ENCODE measurements at places on chromosomes 12 and 14.

GRCh38 chr14:60356906-60357550, 108.0 kb downstream of the PPM1A start:
- DNase-seq = no peak

- DNase-seq = no peak
Measured at GRCh38 chr12:6341417-6342139, at the start of gene TNFRSF1A. TSS of gene TNFRSF1A (minus strand) at chr12:6342076. CDS start at chr12:6341814, 262 bp downstream.

GRCh38 chr14:92382677-92383076, 59.7 kb downstream of the SLC24A4 start:
- no peak for DNase-seq

- no peak for DNase-seq
Measured at GRCh38 chr14:60602291-60602690, 47.0 kb downstream of the SIX1 start.

DNA sequence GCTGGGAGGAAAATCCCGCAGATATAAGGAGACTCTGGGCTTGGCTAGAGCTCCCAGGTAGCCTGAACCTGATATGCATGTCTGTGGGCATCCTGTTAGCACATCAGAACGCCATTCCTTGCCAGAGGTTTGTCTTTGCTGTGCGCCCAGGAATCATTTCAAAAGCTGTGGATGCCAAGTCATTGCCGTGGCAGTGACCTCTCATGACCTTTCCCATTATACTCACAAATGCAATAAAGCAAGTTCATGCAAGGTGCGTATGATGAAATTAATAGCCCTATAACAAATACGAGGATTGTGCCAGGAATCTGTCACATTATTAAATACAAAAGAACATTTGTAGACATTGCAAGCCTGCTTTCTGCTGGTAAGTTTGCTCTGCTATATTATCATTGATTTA, 229.1 kb upstream of the PELI2 start:
- DNase-seq = no peak

DNA sequence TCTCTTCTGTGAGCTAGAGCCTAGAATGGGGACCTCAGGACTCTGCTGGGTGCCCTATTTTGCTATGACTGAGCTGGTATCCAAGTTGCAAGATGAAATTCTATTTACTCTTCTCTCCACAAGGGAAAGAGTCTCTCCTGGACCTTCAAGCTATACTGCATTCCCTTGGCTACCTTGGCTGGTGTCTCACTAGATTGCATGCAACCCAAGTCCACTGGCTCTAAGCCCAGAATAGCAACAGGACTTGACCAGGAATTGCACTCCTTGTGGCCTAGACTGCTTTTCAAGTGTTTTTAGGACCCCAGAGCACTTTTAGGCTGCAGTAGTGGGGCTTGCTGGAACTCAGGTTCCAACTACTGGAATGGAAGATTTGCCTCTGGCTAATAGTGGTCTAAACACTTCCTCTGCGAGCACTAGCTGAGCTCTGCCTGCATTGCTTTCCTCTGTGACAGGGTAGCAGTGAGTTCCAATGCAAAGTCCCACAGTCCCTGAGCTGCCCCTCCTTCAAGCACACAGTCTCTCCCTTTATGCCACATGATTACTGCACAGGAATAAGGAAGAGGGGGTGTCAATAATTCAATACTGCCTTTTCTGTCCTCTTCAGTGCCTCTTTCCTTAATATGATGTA, 1009.1 kb upstream of the FLRT2 start:
- DNase-seq = no peak

GRCh38 chr12:56062996-56063395, 17.0 kb upstream of the ERBB3 start:
- no peak for DNase-seq

GRCh38 chr12:11786638-11787365, 137.3 kb downstream of the ETV6 start:
- DNase-seq = no peak

DNA sequence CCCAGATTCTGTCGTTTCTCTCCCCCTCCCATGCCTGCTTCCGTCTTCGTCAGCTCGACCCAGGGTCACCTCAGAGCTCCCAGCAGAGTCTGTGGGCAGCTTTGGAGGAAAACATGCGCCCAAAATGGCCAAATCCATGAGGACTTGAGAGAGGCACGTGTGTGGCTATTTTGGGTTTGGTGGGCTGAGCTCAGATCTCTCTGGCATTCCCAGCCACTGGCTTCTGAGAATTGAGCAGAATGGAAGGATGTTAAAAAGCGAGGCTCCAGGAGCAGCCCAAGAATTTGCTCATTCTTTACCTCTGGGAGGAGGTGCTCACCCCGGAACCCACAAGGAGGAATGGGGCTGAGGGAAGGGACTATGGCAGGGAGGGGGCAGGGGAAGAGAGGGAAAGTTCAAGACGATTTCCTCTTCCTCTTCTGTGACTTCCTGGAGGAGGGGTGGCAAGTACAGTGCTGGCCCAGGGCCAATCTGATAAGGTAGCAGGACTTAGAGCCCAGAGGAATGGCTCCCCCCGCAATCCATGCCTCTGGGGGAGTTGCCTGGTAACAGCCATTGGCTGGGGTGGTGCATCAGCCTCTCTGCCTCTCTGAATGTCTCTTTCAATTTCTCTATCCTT, 20.1 kb downstream of the TSPAN9 start:
- DNase-seq = no peak

GRCh38 chr14:61234215-61234916, 46.8 kb downstream of the TMEM30B start:
- DNase-seq = no peak

- DNase-seq = no peak
Measured at GRCh38 chr12:99983456-99984258, 1.1 kb downstream of the ANKS1B start.

DNA sequence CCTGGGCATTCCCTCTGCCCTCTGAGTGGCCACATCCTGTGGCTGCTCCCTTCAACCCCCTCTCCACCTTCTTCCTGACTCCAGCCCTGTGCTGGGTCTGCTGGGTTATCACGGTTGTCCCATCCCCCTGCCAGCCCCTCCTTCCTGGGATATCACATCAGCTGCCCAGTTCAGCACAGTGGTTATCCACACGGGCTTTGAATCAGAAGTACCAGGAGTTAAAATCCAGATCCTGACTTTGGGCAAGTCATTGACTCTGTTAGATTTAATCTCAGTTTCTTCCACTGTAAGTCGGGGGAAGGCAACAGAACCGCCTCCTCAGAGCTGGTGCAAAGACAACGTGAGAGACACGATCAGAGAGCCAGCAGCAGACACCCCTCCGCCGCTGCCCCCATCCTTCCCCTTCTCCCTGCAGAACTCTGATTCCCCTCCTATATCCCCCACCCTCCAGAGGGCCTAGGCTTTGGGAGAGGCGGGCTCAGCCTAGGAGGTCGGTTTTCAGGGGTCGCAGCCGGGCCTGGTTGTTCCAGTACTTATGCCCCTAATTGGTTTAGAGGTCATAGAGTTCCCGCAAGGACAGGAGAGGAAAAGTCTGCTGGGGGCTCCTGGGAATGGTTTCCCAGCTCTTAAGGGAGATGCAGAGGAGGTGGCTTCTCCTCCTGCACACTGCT, 42.5 kb downstream of the PRIMA1 start:
- DNase-seq = no peak

- DNase-seq = no peak
Measured at GRCh38 chr14:94555991-94556390, 5.3 kb upstream of the SERPINA4 start.

DNA sequence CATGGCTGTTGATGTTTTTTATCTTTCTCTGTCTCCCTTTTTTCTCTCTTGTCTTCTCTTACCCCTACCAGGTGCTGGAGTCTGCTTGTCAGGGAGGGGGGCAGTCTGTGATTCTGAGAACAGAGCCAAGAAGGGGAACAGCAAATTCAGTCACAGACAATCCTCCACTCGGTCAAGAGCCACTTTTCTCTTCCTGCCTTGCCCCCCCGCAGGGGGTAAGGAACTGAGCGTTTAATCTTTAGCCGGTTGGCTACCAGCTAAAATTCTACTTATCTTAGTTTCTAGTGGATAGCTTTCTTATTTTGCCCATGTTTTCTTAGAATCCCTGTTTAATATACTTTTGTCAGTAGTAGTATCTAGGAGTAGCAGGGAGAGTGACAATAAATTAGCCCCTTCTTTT, 1.9 kb downstream of the RIMKLB start:
- no peak for DNase-seq

DNA sequence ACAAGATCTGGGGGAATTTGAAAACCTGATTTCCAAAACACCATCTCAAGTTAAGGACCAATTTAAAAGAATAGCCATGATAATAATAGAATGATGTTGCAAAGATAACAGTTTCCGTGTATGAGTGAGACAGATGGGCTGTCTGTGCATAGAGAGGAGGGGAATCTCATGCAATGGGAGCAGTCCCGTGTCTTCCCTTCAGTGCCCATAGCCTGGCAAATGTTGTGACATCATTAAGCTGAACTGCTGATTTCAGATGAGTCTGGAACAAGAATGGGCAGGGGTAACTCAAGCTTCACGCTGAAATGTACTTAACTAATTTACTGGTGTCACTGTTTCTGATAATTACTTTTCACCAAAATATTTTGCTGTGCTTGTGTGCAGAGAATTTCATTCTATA, 454.0 kb downstream of the FOXG1 start:
- no peak for DNase-seq

DNA sequence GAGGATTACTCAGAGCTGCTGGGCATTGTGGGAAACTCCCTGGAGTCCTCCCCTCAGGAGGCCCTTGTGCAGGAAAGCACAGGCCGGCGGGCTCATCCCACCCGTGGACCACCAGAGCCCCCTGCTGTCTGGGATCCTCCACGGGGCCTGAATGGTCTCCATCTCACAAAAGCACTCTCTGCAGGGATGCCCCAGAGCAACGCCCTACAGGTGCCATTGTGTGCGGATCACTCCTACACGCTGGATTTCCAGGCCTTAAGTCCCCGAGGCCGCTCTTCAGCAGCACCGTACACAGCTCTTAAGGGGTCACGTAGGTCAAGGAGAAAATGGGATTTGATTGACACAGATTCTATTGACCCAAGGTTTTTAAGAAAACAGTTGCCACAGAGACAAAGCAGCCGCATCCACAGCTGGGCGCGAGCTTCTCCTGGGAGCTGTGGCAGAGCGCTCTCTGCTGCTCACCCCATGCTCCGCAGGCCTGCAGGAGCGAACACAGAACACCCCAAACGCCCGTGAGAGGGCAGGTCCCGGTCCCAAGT, 36.7 kb upstream of the RIMBP2 start:
- DNase-seq = no peak

DNA sequence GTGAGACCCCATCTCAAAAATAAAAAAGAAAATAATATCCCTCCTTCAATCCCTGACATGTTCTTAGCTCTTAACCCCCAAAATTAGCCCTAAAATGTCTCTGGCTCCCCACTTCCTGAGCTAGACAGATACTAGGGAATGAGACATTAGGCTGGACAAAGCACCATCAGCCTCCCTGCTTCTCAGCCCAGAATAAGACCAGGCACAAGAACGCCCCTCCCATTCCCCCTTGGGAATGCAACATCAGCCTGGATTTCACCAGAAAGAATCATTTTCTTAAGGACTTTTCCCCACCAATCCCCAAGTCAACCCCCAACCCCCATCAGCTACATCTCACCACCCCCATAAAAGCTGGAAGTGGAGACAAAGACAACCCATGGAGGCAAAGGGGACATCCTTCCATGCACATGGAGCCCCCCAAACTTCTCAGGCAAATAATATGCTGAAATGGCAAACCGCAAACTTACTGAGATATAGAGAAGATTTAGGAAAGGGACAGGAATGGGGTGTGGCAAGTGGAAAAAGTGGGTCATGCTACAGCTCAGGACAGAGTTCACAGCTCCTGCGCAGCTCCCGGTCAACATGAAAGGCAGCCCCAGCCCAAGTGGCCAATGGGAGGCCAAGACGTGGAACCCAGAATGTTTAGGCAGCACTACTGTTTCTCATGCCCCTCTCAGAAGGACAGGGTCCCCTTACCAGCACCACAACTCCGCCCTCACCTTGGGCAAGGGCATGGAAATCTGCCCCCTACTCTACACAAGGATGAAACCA, 2.7 kb downstream of the CHD4 start:
- DNase-seq = no peak

DNA sequence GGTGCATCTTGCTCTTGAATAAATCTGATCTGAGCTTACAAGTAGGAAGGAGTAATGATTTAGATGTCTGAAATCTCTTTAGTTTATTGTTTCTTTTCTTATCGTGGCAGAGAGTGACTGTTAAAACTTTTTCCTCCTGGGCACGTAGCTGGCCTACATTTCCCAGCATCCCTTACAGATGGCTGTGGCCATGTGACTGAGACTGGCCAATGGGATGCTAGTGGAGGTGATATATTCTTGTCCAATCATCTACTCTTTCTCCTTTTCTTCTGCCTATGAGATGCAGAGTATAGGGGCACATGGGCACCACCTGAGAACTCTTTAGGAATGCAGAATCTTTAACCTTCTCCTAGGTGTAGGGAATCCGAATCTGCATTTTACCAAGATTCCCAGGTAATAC, 237.3 kb downstream of the RGS6 start:
- no peak for DNase-seq

DNA sequence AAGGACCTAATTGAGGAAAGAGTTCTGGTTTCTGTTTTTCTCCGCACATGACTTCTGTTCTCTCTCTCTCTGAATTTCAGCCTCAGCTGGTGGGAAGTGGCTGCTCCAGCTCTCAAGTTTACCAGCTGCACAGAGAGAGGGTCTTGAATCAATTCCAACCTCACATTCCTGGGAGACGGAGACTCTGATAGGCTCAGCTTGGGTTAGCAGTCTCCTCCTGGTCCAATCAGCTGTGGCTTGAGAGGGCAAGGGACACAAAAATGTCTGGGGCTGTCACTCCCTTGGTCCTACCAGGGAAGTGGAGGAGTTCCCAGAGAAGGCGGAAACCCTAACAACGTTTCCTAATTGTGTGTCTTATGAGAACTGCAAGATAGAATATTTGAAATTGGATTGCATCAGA, 7.0 kb downstream of the CCDC63 start:
- no peak for DNase-seq

- no peak for DNase-seq
Measured at GRCh38 chr12:90773491-90773890, 181.5 kb downstream of the CCER1 start.

DNA sequence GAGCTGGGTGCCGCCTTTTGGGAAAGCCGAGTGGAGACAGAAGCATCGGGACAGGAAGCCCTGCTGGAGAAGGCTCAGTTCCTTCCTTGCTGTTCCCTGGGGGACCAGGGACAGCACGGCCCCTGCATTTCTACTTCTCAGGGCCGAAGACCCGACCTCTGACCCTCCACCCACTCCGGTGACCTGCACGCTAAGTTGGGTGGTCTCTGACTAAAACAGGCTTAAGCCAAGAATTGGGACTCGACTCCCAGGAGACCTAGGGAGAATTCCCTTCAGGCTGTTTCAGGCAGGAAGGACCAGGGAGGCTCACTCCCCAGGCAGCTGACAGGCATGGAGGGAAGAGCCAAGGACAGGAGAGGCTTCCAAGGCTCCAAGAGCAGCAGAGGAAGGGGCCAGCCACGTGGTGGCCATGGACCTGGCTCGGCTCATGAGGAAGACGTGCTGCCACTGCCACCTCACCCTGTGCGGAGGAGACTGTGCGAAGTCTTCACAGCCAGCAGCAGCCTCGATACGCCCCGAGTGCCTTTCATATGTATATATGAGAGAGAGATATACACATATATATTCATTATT, 43.9 kb downstream of the DCAF4 start:
- no peak for DNase-seq

- DNase-seq = no peak
Measured at GRCh38 chr12:2803635-2804392, 8.7 kb upstream of the ITFG2 start.
